ENCODE measurements at places on chromosomes 3 and 15.

DNA sequence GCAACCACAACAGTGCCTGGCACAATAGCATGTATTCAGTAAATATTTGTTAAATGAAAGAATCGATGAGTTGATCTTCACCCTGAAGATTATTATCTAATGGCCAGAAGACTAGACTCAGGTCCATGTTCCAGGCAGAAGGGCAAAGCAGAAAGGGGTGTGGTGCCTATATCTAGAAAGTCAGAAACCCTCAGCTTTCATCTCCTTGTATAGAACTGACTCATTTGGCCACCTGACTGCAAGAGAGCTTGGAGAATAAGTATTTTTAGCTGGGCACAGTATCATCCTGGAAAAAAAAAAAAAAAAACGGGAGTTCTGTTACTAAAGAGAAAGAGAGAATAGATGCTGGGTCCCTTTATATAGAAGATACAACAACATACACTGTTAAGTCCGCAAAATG is 69.7 kb upstream of the SPRED1 start:
- DNase-seq: no peak

DNA sequence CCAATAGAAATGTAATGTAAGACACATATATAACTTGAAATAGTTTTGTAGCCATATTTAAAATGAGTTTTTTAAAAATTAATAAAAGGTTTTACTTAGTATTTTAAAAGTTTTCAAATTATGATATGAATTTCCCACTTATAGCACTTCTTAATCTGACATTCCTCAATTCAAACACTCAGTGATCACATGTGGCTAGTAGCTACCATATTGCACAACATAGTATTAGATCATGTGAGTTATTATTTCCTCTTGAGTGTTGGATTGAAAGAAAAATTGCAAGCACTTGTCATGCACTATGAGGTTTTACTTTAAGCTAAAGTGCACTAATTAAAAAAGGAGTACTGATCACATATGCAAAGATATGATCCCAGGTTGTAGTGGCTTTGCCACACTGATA is 453.4 kb upstream of the ROBO2 start:
- DNase-seq: no peak

DNA sequence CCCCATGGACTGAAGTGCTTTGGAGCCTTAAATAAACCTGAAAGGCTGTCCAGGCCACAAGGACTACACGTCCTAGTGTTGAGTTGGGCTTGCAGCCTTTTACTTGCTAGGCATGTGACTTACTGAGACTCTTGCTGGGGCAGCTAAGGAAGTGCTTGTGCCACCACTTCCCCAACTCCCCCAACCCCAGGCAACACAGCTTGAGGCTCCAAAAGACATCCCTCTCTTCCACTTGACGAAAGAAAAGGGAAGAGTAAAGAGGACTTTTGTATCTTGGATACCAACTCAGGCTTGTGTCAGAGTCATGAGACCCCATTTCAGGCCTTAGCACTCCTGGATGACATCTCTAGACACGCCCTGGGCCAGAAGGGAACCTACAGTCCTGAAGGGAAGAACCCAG is 109.8 kb downstream of the XRN1 start:
- DNase-seq: no peak

DNA sequence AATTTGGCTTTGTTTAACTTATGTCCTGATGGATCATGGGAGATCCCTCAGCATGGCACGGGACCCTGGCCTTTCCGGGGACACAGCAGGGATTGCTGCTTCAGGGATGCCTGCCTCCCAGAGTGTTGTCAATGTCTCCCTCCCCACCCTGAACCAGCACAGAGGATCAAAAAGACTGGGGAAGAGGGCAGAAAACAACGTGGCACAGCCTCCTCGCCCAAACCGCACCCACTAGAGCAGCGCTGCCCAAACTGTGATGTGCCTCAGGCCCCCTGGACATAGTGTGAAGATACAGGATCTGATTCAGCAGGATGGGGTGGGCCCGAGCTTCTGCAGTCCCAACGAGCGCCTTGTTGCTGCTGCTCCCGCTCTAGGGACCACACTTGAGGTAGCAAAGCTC is 34.5 kb downstream of the SLC6A20 start:
- no peak for DNase-seq

DNA sequence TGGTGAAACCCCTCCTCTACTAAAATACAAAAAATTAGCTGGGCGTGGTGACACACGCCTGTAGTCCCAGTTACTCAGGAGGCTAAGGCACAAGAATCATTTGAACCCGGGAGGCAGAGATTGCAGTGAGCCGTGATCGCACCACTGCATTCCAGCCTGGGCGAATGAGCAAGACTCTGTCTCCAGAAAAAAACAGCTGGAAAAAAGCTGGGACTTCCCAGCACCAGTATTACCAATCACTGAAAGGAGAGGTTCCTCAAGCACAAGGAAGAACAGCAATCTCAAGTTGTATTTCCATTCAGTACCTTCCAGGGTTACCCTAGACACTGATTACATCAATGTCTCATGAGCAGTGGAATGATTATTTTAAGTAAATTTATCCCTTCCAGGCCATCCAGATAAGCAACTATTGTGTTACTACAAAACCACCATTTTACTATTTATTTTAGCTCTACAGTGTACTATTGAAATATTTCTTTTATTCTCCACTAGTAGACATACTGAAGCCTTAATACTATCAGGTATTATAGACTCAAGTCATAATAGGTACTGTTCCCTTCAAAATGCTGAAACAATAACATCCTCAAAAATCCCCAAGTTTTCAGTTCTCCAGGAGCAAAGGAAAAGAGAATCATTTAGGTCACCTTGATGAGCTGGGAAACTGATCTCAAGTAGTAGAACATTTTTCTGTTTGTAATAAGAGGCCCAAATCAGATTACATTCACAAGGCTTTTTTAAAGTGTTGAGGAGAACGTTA is 54.8 kb upstream of the VGLL4 start:
- no peak for DNase-seq

- DNase-seq: no peak
These were observed 24.8 kb upstream of the PDCD6IP start for GRCh38 chr3:33773637-33774036.

DNA sequence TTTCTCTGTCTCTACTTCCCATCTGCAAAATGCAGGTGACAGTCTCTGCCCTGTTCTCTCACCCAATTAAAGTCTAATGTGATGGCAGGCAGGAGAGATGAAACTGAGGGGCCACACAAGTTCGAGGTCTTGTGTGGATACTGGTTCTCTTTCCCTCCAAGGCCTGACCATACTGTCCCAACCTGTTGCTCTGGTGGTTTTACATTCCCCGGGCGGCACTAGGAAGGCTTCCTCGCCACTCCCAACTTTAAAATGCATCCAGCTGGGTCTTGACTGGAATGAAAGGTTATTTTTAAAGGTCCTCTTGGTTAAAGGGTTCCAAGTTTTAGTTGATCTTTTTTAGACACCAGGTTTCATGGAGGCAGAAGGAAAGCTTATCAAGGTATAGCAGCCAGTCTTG is 37.2 kb downstream of the WHAMM start:
- DNase-seq: no peak

DNA sequence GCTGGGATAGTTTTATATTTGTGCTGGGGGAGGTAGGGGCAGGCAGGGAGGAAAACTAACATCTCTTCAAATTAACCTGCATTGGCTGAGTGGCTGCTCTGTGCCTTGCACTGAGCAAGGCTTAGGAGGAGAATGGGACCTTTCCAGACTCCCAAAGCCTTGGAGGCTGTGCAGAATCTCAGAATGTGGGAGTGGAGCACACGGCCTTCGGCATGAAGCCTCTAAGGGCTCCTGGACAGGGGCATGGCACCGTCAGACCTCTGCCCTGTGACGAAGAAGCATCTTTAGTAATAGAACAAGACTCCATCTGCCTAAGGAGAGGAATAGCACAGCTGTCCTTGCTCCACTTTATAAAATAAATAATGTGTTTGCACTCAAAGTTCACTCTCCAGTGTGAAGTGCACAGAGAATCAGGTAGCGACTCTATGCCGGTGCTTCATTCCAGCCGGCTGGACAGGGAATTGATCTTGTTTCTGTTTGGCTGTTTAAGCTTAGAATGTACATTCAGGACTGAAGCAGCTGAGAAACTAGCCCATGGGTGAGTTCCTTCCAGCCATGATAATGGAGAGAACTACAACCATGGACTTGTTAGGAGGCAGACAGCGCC is 228.5 kb upstream of the ADAMTS9 start:
- no peak for DNase-seq

- no peak for DNase-seq
These were observed 41.4 kb downstream of the NFKBIZ start for GRCh38 chr3:101890716-101891115.

Measured in NT2/D1 (cell line).